Posterior vena cava (tissue), 2 donors: ENCODE measurements at places on chromosomes 2 and 18. TPM values are rescaled to one million over a fixed set of nuclear protein-coding genes. Genes with fewer than 3 reads are reported as not detected.

CPO gene
- 0.24 TPM for total RNA-seq

PFN4 gene
- total RNA-seq: 0.67 TPM

TMEFF2 gene
- total RNA-seq: not detected

SULT1C4 gene
- total RNA-seq: 2.8 TPM

PCARE gene
- not detected for total RNA-seq
